ENCODE measurements at places on chromosomes 7 and 10.

GRCh38 chr10:317271-317769 lies 182.1 kb downstream of the ZMYND11 start:
- DNase-seq: peak; percentile 80

DNA sequence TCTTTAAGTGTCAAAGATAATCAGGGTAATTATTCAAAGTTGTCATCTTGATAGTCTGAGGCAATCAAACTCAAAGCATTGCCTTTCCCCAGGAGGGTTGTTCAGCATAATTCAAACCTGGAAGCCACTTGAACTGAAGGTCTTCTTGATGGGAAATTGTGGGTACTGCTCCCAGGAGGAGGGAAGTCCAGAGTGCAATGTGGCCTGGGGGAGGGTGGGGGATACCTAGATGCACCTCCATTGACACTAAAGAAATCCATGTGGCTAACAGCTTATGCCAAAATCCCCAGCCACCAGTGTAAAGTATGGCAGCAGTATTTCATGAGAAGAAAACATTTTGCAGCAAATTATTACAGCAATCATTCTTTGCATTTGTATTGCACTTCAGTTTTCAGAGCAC lies 114.9 kb downstream of the STRA8 start:
- DNase-seq: no peak

DNA sequence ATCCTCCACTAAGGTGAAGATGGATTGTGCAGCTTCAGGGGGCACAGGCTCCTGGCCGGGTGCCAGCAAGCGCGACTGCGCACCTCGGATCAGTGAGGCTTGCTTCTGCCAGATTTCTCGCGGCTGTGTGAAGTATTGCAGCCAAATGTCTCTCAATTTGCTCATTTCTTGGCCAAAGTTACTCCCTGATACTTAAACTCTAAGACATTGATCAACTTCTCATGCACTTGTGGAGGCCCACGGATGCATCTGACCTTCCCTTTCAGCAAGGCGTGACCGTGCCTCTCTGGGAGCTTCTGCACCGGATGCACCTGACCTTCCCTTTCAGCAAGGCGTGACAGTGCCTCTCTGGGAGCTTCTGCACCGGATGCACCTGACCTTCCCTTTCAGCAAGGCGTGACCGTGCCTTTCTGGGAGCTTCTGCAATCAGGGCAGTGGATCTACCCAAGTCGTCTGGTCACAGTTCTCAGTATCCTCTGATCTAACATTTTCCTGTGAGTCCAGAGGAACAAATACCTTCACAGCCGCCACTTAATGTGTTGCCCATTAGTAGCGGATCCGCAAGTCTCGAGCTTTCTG lies 248.3 kb downstream of the ADARB2 start:
- DNase-seq: peak; percentile 58

DNA sequence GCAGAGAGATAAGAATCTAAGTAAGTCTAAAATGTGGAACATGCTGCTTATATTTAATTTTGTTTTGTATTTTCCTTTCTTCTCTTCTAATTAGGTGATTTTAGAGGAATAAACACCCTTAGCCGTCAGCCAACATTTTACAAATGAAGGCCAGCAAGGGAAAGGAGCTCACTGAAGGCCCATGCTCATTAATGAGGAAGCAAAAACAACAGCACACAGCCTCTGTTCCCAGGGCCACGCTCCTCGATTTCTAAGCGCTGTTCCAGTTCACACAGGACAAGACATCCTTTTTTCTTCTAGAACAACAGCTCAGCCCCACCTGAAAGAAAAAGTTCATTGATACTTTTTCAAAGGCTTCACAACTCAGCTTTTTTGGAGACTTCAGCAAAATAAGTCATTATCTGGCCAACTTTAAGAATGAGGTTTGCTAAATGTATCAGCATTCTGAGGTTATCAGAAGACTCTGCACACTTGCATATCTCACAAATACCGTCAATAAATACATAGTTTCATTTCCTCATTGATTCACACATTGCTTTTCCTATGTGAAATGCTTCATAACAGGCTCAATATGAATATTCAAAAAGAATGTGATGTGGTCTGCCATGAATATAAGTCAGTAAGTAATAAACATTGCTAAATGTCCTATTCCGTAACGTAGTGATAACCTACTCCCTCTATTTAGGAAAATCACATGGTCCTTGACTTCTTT lies 34.8 kb upstream of the SFMBT2 start:
- peak; percentile 47 for DNase-seq

DNA sequence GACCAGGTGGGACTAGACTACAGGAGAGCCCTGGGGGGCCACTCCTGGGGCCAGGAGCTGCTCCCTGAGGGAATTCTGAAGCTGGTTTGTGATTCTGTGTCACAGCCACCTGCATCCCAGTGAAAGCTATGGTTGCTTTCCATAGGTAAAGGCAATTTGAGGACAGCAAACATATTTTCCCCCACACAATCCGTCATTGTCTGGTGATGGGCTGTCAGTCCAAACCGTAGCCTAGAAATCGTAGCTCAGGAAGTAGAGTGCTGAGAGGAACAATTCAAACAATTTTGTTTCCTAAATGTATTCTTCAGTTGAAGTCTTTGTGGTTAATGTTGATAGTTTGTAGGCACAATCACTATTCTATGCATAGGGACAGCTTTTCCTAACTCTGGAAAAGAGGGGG lies 106.0 kb upstream of the INSYN2A start:
- no peak for DNase-seq

- DNase-seq: no peak
Observed at GRCh38 chr10:131946321-131946751, 35.4 kb downstream of the BNIP3 start.

Data from GM20000 (cell line).